Natural killer cell treated with Interleukin-12 subunit alpha and Interleukin-12 subunit beta and Interleukin-15 and Interleukin-18, amount 100 ng/mL, for 72 hours (primary cell): ENCODE measurements at places on chromosomes 7 and 10. TPM values are rescaled to one million over a fixed set of nuclear protein-coding genes. Genes with fewer than 3 reads are reported as not detected.

DNA sequence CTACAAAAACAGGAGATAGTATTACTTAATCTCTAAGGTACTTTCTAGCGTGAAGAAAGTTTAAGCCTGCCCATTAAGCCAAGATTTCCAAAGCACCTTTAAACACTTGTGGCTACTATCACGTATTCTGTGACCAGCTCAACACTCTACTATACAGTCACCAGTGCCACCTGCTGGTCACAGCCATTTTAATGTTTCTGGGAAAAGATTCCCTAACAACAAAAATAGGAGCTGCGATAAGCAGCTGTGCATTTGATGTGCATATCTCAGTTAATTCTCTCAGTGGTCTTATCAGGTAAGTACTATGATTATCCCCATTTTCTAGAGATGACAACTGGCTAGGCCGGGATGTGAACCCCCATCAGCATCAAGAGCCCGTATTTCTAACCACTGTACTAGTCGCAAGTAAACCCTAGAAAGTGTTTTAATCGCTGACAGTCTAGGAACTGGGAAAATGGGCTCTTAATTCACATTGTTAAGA is 860 bp downstream of the SEC31B start:
- H3K4me3 ChIP-seq: no peak overlapping the region
- peaks cover 17% of the 10 kb centered on the region for H3K4me1 ChIP-seq
- DNase-seq: no peak
- peaks cover 4% of the 10 kb centered on the region for H3K36me3 ChIP-seq

DNA sequence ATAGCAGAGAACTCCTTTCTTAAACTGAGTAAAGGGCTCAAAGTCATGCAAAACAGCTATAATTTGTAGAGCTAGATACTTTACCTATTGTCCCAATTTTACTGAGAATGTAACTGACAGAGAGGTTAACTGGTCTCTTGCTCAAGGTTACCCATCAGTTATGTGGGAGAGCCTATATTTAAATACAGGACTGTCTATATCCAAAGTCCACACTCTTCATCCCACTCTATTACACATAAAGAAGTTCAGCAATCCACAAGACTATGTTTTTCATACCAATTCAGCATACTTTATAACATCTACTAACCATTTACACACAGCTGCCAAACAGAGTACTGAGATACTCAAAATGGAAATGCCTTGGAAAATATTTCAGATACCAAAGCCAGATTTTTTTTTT is 100.2 kb downstream of the MICU1 start:
- H3K4me1 ChIP-seq: no peaks in the 10 kb centered on the region
- H3K36me3 ChIP-seq: no peaks in the 10 kb centered on the region
- H3K27ac ChIP-seq: no peak overlapping the region
- no peaks in the 10 kb centered on the region for H3K27me3 ChIP-seq

DNA sequence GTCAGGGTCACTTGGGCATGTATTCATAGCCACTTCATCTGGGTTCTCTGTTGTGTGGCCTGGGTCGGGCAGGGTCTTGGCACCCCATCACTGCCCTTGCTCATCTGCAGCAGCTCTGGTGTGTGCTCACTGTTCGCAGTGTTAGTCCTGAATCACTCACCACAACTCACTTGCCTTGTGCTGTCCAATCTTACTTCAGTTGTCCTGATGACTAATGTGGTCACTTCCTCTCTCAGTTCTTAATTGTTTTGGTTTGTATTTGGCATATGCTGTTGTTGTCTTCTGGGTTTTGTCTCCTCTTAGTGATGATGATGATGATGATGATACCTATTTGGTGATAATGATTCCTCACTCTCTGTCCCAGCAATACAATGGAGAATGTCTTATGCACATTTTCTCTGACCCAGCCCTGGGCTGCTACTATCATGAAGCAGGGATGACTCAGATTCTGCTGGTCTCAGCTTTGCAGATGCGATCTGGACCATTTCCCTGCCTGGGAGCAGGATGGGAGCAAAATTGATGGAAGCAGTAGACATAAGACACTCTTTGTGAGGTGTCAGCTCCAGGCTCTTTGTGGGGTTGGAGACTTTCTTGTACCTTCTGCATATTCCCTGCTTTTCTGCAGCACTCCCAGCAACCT is 17.0 kb downstream of the ADRA2A start:
- no peaks in the 10 kb centered on the region for H3K36me3 ChIP-seq
- H3K4me3 ChIP-seq: no peak overlapping the region
- H3K27me3 ChIP-seq: peaks cover 15% of the 10 kb centered on the region
- H3K4me1 ChIP-seq: no peaks in the 10 kb centered on the region

GRCh38 chr10:122543676-122544445 is 16.7 kb upstream of the DMBT1 start:
- peak overlapping the region; percentile 3 for H3K4me3 ChIP-seq
- H3K4me1 ChIP-seq: no peaks in the 10 kb centered on the region
- peaks cover 14% of the 10 kb centered on the region for H3K27me3 ChIP-seq
- no peaks in the 10 kb centered on the region for H3K36me3 ChIP-seq

- no peak overlapping the region for H3K27ac ChIP-seq
- no peaks in the 10 kb centered on the region for H3K36me3 ChIP-seq
- no peak for DNase-seq
- H3K27me3 ChIP-seq: no peaks in the 10 kb centered on the region
- no peaks in the 10 kb centered on the region for H3K4me1 ChIP-seq
Measured at GRCh38 chr10:36354633-36355032, 712.5 kb upstream of the FZD8 start.

GRCh38 chr7:32569388-32570289 is 74.3 kb downstream of the AVL9 start:
- no peak overlapping the region for H3K4me3 ChIP-seq
- H3K27ac ChIP-seq: no peak overlapping the region
- no peak for DNase-seq
- H3K36me3 ChIP-seq: no peaks in the 10 kb centered on the region
- no peaks in the 10 kb centered on the region for H3K4me1 ChIP-seq

- H3K36me3 ChIP-seq: no peaks in the 10 kb centered on the region
- H3K4me3 ChIP-seq: no peak overlapping the region
- H3K4me1 ChIP-seq: peaks cover 8% of the 10 kb centered on the region
Measured at GRCh38 chr10:73623056-73623455, 18.2 kb downstream of the MYOZ1 start.

DNA sequence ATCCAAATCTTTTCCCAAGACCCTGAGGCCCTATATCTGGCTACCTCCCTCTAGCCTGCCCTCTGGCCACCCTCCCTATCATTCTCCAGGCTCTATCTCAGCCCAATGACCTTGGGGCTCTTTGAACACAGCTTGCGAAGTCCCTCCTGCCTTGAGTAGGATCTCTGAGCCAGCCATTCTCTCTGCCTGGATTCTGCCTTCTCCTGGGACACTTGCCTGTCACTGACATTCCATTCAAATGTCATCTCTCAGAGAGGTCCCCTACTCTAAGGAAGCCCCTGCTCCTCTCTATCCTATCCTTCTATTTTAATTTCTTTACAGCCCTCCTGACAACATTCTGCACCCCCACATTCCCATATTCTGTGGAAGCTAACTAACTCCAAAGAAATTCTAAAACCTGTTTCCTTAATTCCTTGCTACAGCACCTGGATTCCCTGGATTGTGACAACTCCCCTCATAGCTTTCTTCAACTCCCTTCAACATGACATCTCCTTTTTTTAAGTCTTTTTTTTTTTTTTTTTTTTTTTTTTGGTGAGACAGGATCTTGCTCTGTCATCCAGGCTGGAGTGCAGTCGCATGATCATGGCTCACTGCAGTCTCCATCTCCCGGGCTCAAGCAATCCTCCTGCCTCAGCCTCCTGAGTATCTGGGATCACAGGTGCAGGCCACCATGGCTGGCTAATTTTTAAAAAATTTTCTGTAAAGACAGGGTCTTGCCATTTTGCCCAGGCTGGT is 81.0 kb upstream of the ASAH2 start:
- DNase-seq: no peak
- peaks cover 5% of the 10 kb centered on the region for H3K36me3 ChIP-seq
- peaks cover 21% of the 10 kb centered on the region for H3K4me1 ChIP-seq
- no peak overlapping the region for H3K27ac ChIP-seq
- no peaks in the 10 kb centered on the region for H3K27me3 ChIP-seq
- no peak overlapping the region for H3K4me3 ChIP-seq

DNA sequence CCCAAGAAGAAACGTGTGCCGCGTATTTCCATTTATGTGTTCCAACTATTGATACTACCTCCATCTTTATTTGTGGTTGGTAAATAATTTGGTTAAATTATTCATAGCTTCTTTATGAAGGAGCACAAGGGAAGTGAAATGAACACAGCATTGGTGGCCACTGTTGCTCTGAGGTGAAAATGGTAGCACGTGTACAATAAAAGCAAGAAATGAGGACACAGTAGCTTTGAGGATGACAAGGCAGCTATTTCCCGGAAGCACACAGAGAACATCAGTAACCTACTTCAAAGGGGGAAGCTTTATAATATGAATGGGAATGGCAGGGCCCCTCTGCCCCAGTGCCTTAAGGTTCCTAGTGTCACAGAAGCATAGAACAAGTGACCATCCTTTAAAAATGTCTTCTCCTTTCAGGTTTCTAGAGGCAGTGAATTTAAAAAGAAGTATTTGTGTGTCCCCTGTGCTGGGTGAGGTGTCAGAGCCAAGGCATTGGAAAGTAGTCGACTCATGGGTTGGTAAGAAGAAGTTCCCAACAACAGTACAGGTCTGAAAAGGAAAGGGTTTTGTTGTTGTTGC is 78.8 kb downstream of the SGMS1 start:
- H3K27me3 ChIP-seq: no peaks in the 10 kb centered on the region
- peaks cover 60% of the 10 kb centered on the region for H3K4me1 ChIP-seq
- H3K27ac ChIP-seq: peak overlapping the region; percentile 74
- H3K4me3 ChIP-seq: peak overlapping the region; percentile 10
- H3K36me3 ChIP-seq: peaks cover 22% of the 10 kb centered on the region

DNA sequence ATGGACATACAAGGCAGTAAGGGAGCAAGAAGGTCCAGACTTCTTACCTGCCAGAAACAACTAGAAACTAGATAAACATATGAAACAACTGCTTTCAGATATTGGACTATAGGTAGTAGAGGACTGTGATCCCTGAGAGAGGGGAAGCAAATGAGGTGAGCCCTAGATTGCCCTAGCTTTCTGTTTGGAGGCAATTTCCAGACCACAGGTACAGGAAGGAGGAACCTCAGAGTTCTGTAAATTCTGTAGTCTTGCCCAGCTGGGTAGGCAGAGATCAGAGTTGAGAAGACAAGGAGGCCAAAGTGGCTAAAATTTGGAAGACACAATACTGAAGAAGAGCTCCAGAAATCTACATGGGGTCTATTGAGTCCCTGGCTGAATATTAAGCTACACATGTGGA is 21.0 kb downstream of the CDK6 start:
- H3K27me3 ChIP-seq: no peaks in the 10 kb centered on the region
- H3K4me1 ChIP-seq: peaks cover 59% of the 10 kb centered on the region
- peak overlapping the region; percentile 65 for H3K4me3 ChIP-seq

GRCh38 chr10:98444314-98445006 is 2.3 kb downstream of the HPS1 start:
- H3K4me3 ChIP-seq: peak overlapping the region; percentile 78
- no peak for DNase-seq
- peak overlapping the region; percentile 14 for H3K27ac ChIP-seq
- H3K4me1 ChIP-seq: peaks cover 44% of the 10 kb centered on the region

DNA sequence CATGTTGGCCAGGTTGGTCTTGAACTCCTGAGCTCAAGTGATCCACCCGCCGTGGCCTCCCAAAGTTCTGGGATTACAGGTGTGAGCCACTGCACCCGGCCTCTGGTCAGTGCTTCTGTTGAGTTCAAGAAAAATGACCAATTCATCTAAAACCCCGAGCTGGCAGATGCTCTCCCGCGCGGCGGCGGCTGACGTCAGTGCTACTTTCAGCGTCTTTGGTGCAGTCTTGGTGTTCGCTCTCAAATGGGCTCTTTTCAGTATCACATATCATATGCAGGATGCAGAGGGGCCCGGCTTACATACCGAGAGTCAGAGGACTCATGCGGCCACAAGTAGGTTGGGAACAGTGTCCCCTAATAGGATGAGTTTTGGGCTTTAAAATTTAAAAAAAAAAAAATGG is 125.9 kb downstream of the CUX1 start:
- H3K27ac ChIP-seq: no peak overlapping the region
- H3K27me3 ChIP-seq: no peaks in the 10 kb centered on the region
- H3K4me3 ChIP-seq: no peak overlapping the region
- no peaks in the 10 kb centered on the region for H3K36me3 ChIP-seq

DNA sequence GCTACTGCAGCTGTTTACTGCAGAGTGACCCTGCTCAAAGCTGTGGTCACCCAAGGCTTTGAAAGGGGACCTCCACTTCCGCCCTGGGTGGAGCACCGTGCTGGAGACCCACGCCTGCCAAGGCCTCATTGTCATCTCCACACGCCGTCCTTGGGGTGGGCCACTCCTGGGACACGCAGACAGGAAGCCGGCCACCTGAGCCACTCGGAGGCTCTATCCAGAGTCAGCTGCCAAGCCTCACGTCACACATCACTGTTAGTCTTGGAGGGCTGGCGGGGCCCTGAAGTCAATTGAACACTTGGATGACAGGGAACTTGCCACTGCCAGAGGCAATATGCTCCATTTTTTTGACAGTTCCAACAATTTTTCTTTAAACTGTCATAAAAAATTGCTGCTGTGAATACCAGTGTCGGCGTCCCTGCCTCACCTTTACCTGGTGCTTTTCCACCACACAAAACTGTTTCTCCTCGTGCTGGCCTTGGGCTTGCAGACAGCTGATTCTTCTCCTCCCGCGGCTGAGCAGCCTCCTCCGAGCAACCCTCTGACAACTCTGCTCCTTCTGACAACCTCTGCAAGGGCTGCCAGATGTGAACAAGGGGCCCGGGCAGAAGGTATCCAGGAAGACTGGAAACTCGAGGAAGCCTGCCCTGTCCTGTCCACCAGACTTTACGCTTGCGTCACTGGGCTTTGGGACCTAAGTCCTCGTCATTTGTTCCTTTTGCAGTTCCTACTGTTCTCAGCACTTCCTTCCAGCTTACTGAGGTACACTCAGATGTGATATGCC is 81.9 kb downstream of the EGFR start:
- H3K4me3 ChIP-seq: no peak overlapping the region
- H3K36me3 ChIP-seq: no peaks in the 10 kb centered on the region
- peaks cover 29% of the 10 kb centered on the region for H3K27me3 ChIP-seq
- no peak overlapping the region for H3K27ac ChIP-seq

Gene MACC1
- total RNA-seq: 2.6 TPM

Gene MOGAT3
- total RNA-seq: not detected

Gene FKBP9
- 0.74 TPM for total RNA-seq

Gene GPRIN2
- total RNA-seq: not detected

Gene CDC14C
- total RNA-seq: not detected

Gene AFAP1L2
- 8.8 TPM for total RNA-seq

Gene TFR2
- total RNA-seq: 34.1 TPM

Gene MMP21
- 0.14 TPM for total RNA-seq

Gene ELMO1
- 36.8 TPM for total RNA-seq

Gene SPDYE2B
- not detected for total RNA-seq
